NCI-H446 treated with DMSO at 0.1 percent for 48 hours (cell line): ENCODE measurements at places on chromosomes 16 and 17.
A peak's percentile ranks its signal among the peaks of the same experiment; 100 is the strongest.

DNA sequence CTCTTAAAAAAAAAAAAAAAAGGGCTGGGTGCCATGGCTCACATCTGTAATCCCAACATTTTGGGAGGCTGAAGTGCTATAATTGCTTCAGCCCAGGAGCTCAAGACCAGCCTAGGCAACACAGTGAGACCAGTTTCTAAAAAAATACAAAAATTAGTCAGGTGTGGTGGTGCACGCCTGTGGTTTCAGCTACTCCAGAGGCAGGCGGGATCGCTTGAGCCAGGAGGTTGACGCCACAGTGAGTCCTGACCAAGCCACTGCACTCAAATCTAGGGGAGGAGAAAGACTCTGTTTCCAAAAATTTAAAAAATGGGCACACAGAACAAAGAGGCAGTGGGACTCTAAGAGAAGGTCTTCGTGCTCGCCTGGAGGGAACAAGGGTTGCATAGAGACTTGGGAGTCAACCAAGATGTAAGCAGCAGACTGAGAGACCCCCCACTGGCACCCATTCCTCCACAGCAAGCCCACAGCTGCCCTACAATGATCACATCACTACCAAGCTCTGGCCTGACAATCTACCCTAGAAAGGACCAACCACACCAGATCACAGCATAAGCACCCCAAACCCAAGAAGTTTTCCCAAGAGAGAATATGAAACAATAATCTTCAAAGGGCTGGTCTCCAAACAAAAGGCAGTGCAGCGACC, 121.6 kb downstream of the ANKRD11 start:
- no peak for DNase-seq

GRCh38 chr16:29710227-29711219, 31.5 kb downstream of the QPRT start:
- DNase-seq = no peak

- DNase-seq = no peak
Observed at GRCh38 chr16:72854267-72854959, 193.5 kb downstream of the ZFHX3 start.

- DNase-seq = no peak
Observed at GRCh38 chr17:44197980-44198720, 1.5 kb downstream of the ATXN7L3 start.

DNA sequence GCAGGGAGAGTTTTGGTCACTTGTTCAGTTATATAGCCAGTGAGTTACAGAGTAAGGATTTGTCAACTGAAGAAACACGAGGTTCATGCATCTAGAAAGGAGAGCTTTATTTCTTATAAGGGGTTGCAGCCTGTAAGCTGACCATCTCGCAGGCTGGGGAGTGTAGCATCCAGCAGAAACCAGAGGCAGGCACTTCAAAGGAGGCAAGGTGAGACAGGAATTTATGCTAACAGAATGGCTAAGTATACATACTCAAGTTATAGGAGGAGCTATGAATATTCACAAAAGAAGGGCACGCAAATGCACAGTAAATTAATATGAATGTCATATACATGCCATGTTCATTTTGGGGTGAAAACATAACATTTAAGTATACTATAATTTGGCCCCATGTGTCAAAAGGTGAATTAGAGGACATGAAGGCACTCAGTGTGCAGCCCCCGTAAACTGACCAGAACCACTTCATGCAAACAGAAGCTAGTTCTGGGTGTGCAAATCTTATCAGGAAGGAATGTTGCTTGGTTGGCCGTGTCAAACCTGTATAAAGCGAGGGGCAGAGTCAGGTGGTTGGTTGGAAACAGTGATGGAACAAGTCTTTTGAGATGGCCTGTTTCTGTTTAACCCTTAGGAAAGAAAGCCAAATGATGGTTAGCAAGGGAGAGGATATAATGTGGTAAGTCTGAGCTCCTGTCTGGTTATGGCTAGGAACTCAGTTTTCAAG, 97.0 kb downstream of the GRIN2A start:
- DNase-seq = no peak

- no peak for DNase-seq
Observed at GRCh38 chr16:60064026-60064425, 1329.9 kb upstream of the GOT2 start.

DNA sequence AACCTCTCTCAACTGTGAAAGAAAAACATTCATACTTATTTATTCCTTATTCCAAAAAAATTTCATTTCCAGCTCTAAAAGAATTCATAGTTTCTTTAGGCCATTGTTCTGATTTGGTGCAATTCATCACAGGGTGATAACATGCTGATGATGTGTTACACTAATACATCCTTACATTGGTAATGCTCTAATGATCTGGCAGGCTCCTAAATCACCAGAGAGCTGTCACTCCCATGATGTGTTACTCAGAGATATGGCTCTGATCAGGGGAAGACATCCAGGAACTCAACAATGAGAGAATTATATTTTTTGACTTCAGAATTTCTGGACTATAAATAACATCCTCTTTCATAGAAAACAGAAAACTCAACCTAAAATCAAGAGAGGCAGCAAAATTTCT, 209.3 kb downstream of the CHD9NB start:
- no peak for DNase-seq

GRCh38 chr17:43848601-43849000, 1.6 kb downstream of the CD300LG start:
- no peak for DNase-seq

GRCh38 chr16:84426804-84427203, 58.5 kb downstream of the ATP2C2 start:
- DNase-seq = no peak

DNA sequence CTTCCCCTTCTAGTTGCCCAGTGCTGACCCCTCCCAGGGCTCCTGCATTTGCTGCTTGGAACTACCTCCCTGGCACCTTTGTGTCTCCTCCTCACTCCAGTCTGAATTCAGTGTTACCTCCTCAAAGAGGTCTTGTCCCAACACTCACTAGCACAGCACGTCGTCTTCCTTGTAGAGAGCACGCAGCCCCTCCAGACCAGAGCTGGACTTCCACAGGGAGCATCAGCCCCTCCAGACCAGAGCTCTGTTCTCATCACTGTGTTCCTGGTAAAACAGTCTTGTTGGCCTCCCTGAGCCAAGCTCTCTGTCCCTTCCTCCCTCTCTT, 27.8 kb upstream of the MGAT5B start:
- no peak for DNase-seq

- no peak for DNase-seq
Observed at GRCh38 chr16:27273670-27274423, 5.3 kb upstream of the NSMCE1 start.

DNA sequence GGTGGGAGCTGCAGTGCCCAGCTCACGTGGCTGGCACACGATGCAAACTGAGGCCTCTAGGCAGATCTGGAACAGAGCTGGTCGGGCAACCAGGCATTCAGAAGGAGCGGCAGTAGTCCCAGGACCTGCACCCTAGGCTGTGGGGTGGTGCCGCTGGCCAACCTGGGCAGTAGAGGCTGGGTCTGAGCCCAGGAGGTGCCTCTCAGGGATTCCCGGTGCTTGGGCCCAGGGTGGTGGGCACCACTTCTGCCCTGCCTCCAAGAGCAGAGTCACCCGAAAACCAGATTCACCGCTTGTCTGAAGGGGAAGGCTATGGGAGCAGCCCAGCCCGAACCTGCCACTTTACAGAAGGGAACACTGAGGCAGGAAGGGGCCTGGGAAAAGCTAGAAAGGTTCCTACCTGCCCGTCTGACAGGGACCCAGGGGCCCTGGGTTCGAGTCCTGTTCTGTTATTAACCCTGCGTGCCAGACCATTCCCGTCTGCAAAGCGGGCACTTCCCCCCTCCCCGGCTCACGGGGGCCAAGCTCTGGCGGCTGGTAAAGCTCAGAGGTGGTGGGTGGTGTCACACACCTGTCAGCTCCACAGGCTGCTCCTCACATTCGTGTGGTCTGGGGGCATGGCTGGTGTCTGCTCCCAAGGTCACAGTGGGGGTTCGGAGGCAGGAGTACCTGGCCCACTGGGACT, 16.9 kb downstream of the GLIS2 start:
- no peak for DNase-seq

- DNase-seq = no peak
Observed at GRCh38 chr16:84239141-84239769, 557 bp downstream of the KCNG4 start.

GRCh38 chr17:79020631-79021301, 3.2 kb upstream of the C1QTNF1 start:
- DNase-seq = no peak

- DNase-seq = no peak
Observed at GRCh38 chr17:72661116-72661944, 431.2 kb downstream of the SLC39A11 start.

DNA sequence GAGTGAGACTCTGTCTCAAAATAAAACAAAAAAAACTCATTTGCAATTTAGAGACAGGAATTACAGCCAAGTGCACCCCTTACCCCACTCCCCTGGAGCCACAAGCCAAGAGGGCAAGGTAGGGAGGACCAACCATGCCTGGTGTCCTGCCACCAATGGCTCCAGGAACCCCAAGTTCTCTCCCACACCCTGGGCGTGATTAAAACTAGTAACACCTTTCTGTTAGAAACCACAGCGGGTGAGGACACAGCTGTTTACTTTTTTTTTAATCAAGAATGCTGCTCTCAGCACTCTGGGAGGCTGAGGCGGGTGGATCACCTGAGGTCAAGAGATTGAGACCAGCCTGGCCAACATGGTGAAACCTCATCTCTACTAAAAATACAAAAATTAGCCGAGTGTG, 38.1 kb downstream of the ANKRD11 start:
- no peak for DNase-seq

DNA sequence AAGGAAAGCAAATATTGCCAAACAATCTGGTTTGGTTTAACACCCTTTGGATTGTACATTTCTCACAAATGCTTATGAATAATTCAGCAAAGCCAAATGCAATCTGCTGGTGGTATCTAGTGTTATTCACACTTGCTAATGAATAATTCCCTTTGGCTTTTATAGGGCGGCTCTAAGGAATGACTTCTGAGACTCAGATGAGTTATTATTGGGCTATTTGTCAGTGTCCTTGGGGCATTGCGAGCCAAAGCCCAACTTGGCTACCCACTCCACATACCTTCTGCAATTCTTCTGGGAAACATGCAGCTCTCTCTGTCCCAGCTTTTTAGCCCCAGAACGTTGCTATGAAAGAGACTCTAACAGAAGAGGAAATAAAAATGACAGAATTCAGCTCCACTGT, 41.1 kb downstream of the FTO start:
- no peak for DNase-seq

DNA sequence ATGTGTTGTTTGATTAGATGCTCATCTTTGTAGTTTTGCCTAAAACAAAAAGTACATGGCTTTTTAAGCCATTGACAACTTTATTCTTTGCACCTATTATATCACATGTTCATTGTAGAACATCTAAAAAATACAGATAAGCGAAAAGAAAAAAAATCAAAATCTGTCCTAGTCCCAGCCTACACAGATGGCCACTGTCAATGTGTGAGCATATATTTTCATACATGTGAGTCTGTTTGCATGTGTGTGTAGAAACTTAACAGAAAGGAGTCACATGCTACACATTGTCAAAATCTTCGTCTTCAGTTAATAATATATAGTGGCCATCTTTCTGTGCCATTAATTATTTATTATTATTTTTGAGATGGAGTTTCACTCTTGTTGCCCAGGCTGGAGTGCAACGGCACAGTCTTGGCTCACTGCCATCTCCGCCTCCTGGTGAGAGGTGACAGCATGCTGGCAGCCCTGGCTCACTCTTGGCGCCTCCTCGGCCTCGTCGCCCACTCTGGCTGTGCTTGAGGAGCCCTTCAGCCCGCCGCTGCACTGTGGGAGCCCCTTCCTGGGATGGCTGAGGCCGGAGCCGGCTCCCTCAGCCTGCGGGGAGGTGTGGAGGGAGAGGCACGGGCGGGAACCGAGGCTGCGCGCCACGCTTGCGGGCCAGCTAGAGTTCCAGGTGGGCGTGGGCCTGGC, 68.5 kb upstream of the AMZ2 start:
- DNase-seq = peak; percentile 62

- no peak for DNase-seq
Observed at GRCh38 chr16:72191551-72191950, 19.6 kb upstream of the PMFBP1 start.

- no peak for DNase-seq
Observed at GRCh38 chr16:84180519-84181140, 6.2 kb downstream of the TAF1C start.

DNA sequence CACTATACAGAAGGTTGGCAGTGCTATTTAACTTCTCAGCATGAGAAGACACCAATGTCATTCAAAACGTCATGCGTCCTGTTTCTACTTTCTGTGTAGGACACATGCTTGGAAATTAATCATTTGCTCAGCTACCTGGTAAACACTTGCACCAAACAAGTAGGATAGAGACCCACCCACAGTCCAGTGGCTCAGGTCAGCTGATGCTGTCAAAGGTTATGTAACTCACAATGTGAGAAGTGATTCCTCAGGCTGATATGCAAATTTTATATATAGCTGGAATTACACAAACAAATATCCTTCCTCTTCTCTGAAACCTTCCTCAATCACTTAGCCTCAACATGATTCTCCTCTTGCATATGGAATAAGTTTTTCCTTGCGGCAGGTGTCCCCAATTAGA, 59.6 kb downstream of the ZZEF1 start:
- no peak for DNase-seq

GRCh38 chr17:44334727-44335126, 10.1 kb upstream of the SLC25A39 start:
- DNase-seq = no peak

DNA sequence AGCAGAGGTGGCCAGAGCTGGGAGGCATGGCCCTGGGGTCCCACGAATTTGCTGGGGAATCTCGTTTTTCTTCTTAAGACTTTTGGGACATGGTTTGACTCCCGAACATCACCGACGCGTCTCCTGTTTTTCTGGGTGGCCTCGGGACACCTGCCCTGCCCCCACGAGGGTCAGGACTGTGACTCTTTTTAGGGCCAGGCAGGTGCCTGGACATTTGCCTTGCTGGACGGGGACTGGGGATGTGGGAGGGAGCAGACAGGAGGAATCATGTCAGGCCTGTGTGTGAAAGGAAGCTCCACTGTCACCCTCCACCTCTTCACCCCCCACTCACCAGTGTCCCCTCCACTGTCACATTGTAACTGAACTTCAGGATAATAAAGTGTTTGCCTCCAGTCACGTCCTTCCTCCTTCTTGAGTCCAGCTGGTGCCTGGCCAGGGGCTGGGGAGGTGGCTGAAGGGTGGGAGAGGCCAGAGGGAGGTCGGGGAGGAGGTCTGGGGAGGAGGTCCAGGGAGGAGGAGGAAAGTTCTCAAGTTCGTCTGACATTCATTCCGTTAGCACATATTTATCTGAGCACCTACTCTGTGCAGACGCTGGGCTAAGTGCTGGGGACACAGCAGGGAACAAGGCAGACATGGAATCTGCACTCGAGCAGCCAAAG, 2.3 kb downstream of the CSF3 start:
- DNase-seq = no peak
